Chondrocyte (in vitro differentiated cells): ENCODE measurements at places on chromosomes 16 and 17. TPM values are rescaled to one million over a fixed set of nuclear protein-coding genes. Genes with fewer than 3 reads are reported as not detected.

The ABCC11 gene
- 0.32 to 0.44 TPM in 2 of 3 replicates, not detected in the other for total RNA-seq

The TBC1D3I gene
- 0.58 to 0.60 TPM in 2 of 3 replicates, not detected in the other for total RNA-seq

The CRYBA1 gene
- not detected in 3 replicates for total RNA-seq

The IGSF6 gene
- not detected in 3 replicates for total RNA-seq

The GRIN2A gene
- not detected in 3 replicates for total RNA-seq

The RAB26 gene
- 0.28 to 1.1 TPM (median 0.80 TPM) in 3 replicates for total RNA-seq

The METTL16 gene
- total RNA-seq = 18.0 to 23.2 TPM (median 21.2 TPM) in 3 replicates

The KRTAP2-2 gene
- total RNA-seq = not detected in 3 replicates

The SLC38A10 gene
- 115 to 147 TPM (median 116 TPM) in 3 replicates for total RNA-seq

The TP53TG3 gene
- total RNA-seq = not detected in 3 replicates

The B9D1 gene
- total RNA-seq = 9.4 to 22.0 TPM (median 9.9 TPM) in 3 replicates

The TXNL4B gene
- total RNA-seq = 5.1 to 8.7 TPM (median 7.1 TPM) in 3 replicates

The OR1F1 gene
- total RNA-seq = 0.37 to 0.38 TPM in 2 of 3 replicates, not detected in the other

The TBC1D3H gene
- not detected in 3 replicates for total RNA-seq

The KRT28 gene
- total RNA-seq = not detected in 3 replicates

The MYH8 gene
- not detected in 3 replicates for total RNA-seq

The TBC1D26 gene
- 0.28 to 1.1 TPM in 2 of 3 replicates, not detected in the other for total RNA-seq

The ASPHD1 gene
- total RNA-seq = 2.4 to 3.2 TPM (median 2.9 TPM) in 3 replicates

The HCRT gene
- total RNA-seq = not detected in 3 replicates

The G6PC1 gene
- not detected in 3 replicates for total RNA-seq

The EARS2 gene
- total RNA-seq = 13.3 to 21.4 TPM (median 13.9 TPM) in 3 replicates

The CACNB1 gene
- 22.6 to 25.5 TPM (median 24.1 TPM) in 3 replicates for total RNA-seq

The NAA38 gene
- 52.9 to 94.6 TPM (median 57.5 TPM) in 3 replicates for total RNA-seq

The KCNH6 gene
- not detected in 3 replicates for total RNA-seq

The NOD2 gene
- total RNA-seq = 0.05 to 0.44 TPM (median 0.07 TPM) in 3 replicates

The DNAI2 gene
- total RNA-seq = not detected in 3 replicates

The DBF4B gene
- total RNA-seq = 4.8 to 7.2 TPM (median 5.5 TPM) in 3 replicates

The CX3CL1 gene
- 11.2 to 47.9 TPM (median 46.0 TPM) in 3 replicates for total RNA-seq

The SPNS2 gene
- total RNA-seq = 0.70 to 0.87 TPM in 2 of 3 replicates, not detected in the other

The CCL7 gene
- not detected in 3 replicates for total RNA-seq

The HS3ST3B1 gene
- total RNA-seq = 25.6 to 45.6 TPM (median 27.1 TPM) in 3 replicates

The CHRNE gene
- total RNA-seq = 0.22 to 0.35 TPM in 2 of 3 replicates, not detected in the other

The KRTAP4-9 gene
- not detected in 3 replicates for total RNA-seq

The NDUFAB1 gene
- 62.5 to 79.2 TPM (median 62.6 TPM) in 3 replicates for total RNA-seq

The CALCOCO2 gene
- total RNA-seq = 72.4 to 97.9 TPM (median 76.5 TPM) in 3 replicates

The TNP2 gene
- not detected in 3 replicates for total RNA-seq

The CHST6 gene
- total RNA-seq = 6.3 to 7.1 TPM (median 6.7 TPM) in 3 replicates

The SETD1A gene
- total RNA-seq = 15.0 to 18.0 TPM (median 15.8 TPM) in 3 replicates

The PPP1R1B gene
- 0.12 to 0.75 TPM in 2 of 3 replicates, not detected in the other for total RNA-seq

The PTX4 gene
- not detected in 3 replicates for total RNA-seq

The SCNN1B gene
- not detected in 3 replicates for total RNA-seq

The ALDH3A1 gene
- total RNA-seq = 1.6 TPM in 1 of 3 replicates, not detected in the others

The TEDC2 gene
- total RNA-seq = 3.9 to 6.5 TPM (median 5.5 TPM) in 3 replicates

The ST6GALNAC2 gene
- 1.5 to 3.0 TPM (median 2.8 TPM) in 3 replicates for total RNA-seq

The FOXC2 gene
- total RNA-seq = 70.4 to 84.2 TPM (median 77.8 TPM) in 3 replicates

The C16orf74 gene
- total RNA-seq = 0.82 to 1.6 TPM (median 1.0 TPM) in 3 replicates

The MARCHF10 gene
- 0.17 TPM in 1 of 3 replicates, not detected in the others for total RNA-seq

The CORO6 gene
- 6.7 to 7.6 TPM (median 7.2 TPM) in 3 replicates for total RNA-seq

The PCGF2 gene
- 50.7 to 56.1 TPM (median 55.2 TPM) in 3 replicates for total RNA-seq

The NPW gene
- total RNA-seq = 1.1 to 3.7 TPM (median 2.5 TPM) in 3 replicates

The CDH8 gene
- 2.8 to 6.2 TPM (median 5.7 TPM) in 3 replicates for total RNA-seq

The ARHGAP44 gene
- 5.7 to 6.6 TPM (median 6.2 TPM) in 3 replicates for total RNA-seq

The STAC2 gene
- 0.35 to 1.1 TPM (median 0.44 TPM) in 3 replicates for total RNA-seq

The NPIPA5 gene
- 6.9 to 11.5 TPM (median 7.7 TPM) in 3 replicates for total RNA-seq

The ITGAX gene
- not detected in 3 replicates for total RNA-seq
